Cortex of kidney (tissue), 1 donor: ENCODE measurements at places on chromosomes 6 and 20.

DNA sequence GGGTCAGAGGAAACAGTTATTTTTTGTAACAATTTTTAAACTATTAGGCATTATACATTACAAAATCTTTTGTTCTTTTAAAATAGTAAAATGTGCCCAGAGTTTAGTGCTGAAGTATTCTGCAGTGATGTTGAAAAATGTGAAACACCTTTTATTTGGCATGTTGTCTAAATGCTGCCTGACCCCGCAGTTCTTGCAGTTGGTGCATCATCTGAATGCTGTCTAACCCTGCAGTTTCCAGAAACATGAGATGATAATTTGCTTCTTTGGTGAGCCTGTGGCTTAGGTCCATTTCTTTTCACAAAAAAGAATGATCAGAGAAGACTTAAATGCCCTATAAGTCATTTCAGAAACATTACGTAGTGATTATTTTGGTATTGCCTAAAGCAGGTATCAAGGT, 82.4 kb downstream of the RNF217 start:
- DNase-seq = no peak

- no peak for DNase-seq
Measured at GRCh38 chr20:19712721-19713260, 45.3 kb upstream of the RIN2 start.

DNA sequence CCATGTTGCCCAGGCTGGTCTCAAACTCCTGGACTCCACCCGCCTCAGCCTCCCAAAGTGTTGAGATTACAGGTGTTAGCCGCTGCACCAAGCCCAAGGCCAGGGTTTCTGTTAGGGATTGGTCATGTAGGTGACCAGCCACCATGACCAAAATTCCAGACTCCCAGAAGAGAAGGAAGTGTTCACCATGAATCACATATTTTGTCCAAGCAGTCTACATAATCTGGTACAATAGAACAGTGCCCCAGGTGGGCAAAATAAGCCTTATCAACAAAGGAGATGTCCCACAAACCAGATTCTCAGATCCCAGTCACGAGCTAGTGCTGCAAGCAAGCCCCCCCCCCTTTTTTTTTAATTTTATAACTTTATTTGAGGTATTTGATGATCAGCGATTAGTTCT, 20.0 kb downstream of the ZNF341 start:
- no peak for DNase-seq

- DNase-seq = no peak
Measured at GRCh38 chr20:46040902-46041535, 12.0 kb downstream of the SLC12A5 start.

- DNase-seq = no peak
Measured at GRCh38 chr6:142810952-142811514, 133.9 kb downstream of the HIVEP2 start.

DNA sequence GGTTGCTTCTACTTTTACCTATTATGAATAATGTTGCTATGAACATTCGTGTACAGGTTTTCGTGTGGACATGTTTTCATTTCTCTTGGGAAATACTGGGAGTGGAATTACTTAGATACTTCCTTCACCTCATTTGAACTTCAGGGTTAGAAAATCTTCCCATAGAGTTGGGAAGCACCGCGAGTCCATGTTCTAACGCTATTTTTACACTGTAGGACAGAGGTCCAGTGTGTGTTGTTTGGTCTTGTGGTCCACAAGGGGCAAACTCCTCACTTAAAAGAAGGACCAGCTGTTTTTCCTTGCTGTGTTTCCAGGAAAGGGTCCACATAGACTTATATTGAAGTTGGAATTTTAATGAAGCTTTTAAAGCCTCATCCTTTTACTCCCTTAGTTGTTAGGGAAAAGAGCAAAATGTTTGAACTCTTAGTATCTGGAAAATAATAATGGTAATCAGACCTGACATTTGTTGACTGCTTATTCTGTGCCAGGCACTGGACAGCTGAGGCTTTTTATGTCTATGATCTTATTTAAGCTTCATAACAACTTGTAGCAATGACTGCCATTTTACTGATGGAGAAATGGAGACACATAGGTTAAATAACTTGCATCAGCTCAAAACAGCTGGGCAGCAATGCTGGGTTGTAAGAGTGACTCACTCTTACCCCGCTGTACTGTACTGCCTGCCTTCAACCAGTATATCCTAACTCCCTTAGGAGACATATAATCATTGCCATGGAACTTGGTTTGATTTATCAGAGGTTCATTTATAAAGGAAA, 52.0 kb downstream of the CDC5L start:
- no peak for DNase-seq

- no peak for DNase-seq
Measured at GRCh38 chr20:5056801-5057599, 55.7 kb upstream of the SLC23A2 start.

DNA sequence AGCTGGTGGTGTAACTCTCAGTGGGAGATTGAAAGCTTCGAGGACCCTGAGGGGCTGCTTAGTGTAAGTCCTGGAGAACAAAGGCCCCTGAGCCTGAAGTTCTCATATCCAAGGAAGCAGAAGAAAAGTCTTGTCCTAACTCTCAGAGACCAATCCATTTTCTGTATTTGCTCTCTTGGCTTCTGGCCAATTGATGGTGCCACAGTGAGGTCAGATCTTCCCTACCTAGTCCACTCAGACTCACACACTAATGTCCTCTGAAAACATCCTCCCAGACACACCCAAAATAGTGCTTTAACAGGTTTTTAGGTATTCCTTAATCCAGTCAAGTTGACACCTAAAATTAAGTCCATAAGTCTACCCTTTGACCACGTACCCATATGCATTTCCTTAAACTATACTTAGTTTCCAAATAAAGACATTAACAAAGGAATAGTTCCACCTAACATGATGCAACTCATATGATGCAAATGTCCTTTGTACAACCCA, 29.4 kb downstream of the ZNF292 start:
- DNase-seq = no peak

DNA sequence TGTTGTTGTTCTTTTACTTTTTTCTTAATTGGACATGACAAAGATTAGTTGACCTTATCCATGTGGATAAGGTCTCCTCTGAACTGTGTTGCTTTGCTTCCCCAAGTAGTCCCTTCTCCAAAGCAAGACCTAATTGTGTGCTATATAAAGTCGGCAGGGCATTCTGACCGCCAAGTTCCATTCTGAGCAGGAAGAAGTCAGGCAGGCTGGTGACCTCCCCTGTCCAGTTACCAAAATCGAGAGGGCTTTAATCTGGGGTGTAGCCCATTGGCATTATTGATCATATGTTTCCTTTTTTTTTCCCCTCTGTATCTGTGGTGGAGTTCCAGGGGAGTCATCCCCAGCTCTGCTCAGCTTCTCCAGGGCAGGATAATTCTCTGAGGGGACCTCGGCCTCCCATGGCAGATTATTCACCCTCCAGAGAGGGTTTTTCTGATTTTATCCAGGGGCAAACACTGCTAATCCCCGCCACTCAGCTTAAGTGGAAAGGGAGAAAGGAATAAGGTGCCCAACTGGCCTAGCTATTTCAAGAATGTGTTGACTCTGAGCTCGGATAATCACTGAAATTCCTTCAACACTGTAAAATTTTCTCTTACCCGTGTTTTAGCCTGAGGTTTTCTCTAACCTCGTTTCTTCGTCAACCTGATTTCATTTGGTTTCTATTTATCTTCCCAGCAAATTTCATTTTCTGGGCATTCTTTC, 71.8 kb upstream of the L3MBTL3 start:
- DNase-seq = no peak

- no peak for DNase-seq
Measured at GRCh38 chr6:136840276-136841001, 18.0 kb downstream of the PEX7 start.

DNA sequence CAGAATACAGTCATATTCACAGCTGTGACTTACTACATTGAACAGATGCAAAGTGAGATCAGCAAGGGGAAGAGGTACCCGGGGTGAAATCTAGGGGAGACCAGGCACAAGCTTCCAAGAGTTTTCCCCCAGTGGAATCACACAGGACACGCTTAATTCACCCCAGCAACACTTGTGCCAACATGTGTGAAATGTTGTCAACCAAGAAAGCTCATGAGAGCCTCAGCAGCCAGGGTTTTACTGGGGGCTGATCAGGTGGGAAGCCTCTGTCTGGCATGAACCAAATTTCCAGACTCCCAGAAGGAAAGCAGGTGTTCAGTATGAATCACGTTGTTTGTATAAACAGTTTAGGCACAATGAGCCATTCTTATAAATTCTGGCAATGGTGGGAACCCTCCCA, 6.9 kb upstream of the RTF2 start:
- no peak for DNase-seq

GRCh38 chr20:20217621-20218020, 150.3 kb upstream of the INSM1 start:
- no peak for DNase-seq

DNA sequence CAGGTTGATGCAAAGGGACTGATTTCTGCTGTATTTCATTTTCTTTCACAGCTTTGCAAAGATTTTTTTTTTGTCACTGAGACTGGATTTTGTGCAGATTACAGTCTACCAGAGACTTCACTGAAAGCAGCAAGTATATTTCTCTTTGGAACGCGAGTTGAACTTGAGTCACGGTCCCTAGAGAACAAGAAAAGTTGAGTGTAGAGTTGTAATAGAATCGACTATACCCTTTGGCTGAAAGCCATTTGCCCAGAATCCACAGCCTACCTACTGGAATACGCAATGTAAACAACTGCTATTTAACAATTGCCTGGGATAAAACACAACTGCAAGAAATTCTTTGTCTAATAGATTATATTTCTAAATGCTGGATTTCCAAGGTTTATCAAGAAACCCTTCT, 520.6 kb downstream of the HDGFL1 start:
- no peak for DNase-seq

GRCh38 chr6:151143337-151143736, 96.4 kb upstream of the AKAP12 start:
- no peak for DNase-seq

GRCh38 chr6:3328796-3329195, 70.0 kb downstream of the PSMG4 start:
- DNase-seq = no peak

GRCh38 chr6:34447910-34448309, 18.0 kb upstream of the PACSIN1 start:
- no peak for DNase-seq

DNA sequence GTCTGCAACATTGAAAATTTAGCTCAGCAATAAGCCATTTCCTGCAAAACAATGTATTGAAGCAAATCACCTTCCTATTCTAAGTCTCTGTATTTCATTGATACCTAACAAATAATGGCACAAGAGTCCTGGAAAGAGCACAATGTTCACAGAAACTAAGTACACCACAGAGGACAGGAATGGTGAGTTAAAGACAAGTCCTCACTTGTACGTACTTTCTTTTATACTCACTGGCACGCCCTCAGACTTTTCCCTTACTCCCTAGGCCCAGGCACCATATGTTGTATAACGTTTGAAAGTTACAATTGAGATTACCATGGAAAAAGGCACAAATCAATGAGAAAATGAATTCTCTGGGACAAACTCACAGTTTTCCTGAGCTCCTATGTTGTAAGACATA, 683.0 kb upstream of the MANEA start:
- no peak for DNase-seq

DNA sequence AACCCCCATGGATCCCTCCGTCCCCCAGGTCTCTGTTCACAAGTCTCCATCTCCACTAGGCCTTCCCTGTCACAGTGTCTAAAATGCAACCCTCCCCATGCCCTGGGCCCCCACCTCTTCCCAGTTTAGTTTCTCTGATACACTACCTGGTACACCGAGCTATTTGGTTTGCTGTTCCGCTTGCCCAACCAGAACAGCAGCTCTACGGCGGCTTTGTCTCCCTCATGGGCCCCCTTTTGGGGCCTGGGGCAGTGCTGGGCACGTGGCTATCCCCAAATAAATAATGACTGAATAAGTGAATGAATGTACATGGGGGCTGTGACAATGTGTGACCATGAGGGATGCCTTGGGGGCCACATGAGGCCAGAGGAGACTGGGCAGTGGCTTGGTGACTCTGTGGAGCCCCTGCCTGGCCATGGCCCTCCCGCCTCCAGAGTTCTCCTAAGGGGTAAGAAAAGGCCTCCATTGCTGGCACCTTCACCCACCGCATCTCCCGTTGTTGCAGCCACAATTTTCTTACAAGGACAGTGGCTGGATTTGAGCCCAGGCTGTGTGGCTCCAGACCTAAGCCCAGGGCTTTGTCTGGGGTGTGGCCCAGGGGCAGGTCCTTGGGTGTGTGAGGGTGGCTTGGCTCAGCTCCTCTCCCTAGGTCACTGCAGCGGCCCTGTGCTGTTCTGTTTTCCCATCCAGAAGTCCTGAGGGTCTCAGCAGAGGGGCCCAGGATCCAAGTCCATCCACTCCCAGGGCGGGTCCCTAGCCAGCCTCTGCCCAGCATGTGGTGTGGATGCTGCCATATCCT, 408.5 kb upstream of the SULF2 start:
- DNase-seq = no peak

GRCh38 chr6:19128701-19129100, 708.5 kb upstream of the ID4 start:
- DNase-seq = no peak

- DNase-seq = no peak
Measured at GRCh38 chr6:75077701-75078100, 128.2 kb downstream of the COL12A1 start.

GRCh38 chr20:44856856-44857448, 28.6 kb upstream of the YWHAB start:
- no peak for DNase-seq

DNA sequence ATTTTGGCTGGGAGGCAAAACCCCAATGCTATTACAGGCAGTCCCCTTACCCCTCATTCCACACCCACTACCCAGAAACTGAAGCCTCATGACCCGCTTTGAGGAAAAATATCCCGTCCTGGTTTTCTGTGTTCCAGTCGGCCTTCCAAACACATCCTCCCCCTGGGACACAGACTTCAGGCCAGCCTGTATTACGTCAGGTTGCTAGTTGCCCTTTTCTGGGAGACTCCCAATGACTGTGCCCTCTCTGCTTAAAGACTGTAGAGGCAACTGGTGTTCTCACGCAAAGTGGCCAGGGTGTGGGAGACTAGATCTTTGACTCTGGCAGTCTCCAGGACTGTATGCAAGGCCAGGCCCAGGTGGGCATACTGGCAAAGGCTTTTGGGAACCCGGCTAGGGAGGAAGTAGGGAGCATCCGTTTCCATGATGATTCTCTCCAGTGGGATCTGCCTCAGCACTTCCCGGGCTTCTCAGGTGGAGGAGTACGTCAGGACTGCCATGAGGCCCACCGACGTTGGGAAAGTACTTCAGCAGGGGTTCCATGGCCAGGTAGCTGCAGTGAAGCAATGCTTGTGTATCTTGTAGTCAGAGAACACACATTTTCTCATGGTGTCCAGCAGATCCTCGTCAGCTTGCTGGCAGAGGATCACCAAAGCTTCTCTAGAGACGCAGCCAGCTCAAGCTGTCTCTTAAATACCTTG, 34.9 kb downstream of the DYNLT1 start:
- DNase-seq = no peak

DNA sequence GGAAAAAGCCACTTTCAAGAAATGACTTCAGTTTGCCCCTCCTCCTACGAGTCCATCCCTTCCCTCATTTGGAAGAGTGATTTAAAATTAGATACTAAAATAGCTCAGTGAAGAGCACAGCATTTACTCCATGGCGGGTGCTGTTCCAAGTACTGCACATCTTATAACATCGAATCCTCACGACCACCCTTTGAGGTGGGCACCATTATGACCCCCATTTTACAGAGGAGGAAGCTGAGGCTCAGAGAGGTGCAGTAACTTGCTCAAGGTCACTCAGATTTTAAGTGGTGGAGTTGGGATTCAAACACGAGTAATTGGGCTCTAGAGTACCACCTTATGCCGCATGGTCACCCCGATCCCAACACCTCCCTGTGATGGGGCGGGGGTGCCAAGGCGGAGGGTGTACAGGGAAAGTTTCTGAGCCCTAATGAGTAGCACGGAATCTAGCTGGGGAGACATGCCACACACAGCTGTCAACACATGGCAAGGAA, 25.5 kb downstream of the TTBK1 start:
- no peak for DNase-seq
